Peyer's patch (tissue), 4 donors: ENCODE measurements at places on chromosomes 11 and 22.

DNA sequence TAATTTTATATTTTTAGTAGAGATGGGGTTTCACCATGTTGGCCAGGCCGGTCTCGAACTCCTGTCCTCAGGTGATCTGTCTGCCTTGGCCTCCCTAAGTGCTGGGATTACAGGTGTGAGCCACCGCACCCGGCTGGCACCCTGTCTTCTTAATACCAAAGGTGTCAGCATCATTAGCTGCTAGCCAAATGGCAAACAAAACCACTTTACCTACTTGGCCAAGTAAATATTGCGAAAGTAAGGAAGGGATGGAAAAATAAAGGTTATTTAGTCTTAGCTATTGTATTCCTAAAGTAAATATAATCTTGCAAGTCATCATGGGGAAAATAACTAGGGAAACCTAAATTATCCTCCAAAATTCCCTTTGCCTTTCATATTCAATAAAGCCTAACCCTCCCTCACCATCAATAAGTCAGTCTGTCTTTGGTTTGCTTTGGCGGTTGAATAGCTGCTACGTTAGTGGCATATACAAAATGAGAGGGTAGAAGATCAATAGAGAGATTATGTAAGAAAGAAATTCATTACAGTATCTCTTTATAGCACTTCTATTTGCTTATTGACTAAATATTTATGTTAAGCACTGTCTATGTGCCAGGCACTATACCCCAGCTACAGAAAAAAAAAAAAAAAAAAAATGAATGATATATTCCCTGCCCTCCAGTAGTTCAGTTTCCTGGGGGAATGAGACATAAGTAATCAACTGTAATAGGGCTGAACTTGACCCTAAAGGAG is 40.2 kb upstream of the CFAP300 start:
- no peak overlapping the region for H3K4me3 ChIP-seq
- H3K36me3 ChIP-seq: no peaks in the 10 kb centered on the region
- no peak for DNase-seq
- H3K27ac ChIP-seq: no peak overlapping the region
- H3K27me3 ChIP-seq: no peaks in the 10 kb centered on the region
- no peaks in the 10 kb centered on the region for H3K4me1 ChIP-seq

DNA sequence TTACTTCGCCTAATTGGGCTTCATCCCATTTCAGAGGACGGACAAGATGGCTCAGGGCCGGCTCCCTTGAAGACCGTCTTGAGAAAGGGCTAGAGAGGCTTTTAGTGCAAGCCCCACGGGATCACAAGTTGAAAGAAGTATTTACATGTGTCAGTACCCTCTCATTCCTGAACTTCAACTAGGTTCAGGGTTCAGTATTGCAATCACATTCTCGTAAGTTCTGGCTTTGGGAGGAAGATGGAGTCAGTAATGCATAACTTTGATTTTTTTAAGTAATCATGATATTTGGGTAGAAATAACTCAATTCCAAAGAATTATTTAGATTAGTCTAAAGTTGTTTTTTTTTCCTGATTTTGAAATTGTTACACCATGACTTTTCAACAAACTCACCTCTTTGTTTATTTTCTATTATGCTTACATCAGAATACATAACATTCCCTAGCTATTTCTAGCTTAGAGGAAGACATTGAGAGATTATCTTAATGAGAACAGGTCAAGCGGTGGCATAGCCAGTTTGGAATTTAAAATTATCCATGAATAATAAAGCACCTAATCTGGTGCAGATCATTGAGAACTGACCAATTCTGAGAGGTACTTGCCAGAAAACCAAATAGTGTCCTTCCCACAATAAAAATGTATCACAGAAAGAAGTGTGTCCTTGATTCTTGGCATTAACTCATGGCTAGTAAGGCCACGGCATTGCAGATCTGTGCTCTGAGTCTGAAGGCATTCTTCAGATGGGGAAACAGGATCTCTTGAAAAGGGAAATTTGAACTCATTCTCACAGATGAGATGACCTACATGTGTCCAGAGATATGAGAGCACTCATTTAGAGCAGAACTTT is 92.1 kb upstream of the BLID start:
- H3K27me3 ChIP-seq: no peaks in the 10 kb centered on the region
- H3K4me3 ChIP-seq: no peak overlapping the region
- H3K4me1 ChIP-seq: no peaks in the 10 kb centered on the region
- H3K27ac ChIP-seq: no peak overlapping the region
- no peaks in the 10 kb centered on the region for H3K36me3 ChIP-seq
- no peak for DNase-seq

DNA sequence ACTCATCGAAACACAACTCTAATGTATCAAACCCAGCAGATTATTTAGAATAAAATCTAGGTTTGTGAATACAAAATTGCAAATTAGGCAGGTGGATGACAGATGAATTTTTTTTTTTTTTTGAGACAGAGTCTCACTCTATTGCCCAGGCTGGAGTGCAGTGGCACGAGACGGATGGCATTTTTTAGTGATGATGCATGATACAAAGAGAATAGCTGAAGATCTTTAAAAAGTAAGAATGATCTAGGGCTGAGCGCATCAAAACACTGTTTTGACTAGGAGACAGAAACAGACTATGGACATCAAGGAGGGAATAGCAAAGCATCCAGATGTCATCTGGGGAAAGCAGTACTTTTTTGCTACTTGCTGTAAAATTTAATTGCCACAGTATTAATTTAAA is 63.8 kb downstream of the IMMP1L start:
- no peaks in the 10 kb centered on the region for H3K27me3 ChIP-seq
- H3K36me3 ChIP-seq: no peaks in the 10 kb centered on the region
- H3K4me1 ChIP-seq: no peaks in the 10 kb centered on the region
- no peak overlapping the region for H3K27ac ChIP-seq

DNA sequence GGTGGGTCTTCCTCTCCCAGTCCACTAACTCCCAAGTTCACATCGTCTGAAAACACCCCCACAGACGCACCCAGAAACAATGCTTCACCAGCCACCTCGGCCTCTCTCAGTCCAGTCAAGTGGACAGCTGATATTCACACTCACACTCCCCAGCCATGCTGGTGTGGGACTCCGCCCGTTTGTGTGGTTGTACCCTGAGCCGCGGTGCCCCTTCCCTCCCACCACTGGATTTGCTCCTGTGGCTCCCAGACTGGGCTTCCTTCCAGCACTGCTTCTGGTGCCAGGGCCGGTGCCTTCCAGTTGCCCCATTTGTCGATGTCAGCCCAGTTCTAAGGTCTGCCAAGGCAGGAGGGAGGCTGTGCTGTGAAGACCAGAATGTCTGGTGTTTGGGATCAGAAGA is 37.9 kb upstream of the PLET1 start:
- no peaks in the 10 kb centered on the region for H3K27me3 ChIP-seq
- no peak overlapping the region for H3K4me3 ChIP-seq
- H3K27ac ChIP-seq: no peak overlapping the region
- H3K36me3 ChIP-seq: no peaks in the 10 kb centered on the region

GRCh38 chr11:10379871-10380568 is 75.0 kb upstream of the AMPD3 start:
- no peak for DNase-seq
- H3K27me3 ChIP-seq: no peaks in the 10 kb centered on the region
- no peaks in the 10 kb centered on the region for H3K36me3 ChIP-seq
- no peak overlapping the region for H3K27ac ChIP-seq
- H3K4me1 ChIP-seq: no peaks in the 10 kb centered on the region
- H3K4me3 ChIP-seq: no peak overlapping the region

DNA sequence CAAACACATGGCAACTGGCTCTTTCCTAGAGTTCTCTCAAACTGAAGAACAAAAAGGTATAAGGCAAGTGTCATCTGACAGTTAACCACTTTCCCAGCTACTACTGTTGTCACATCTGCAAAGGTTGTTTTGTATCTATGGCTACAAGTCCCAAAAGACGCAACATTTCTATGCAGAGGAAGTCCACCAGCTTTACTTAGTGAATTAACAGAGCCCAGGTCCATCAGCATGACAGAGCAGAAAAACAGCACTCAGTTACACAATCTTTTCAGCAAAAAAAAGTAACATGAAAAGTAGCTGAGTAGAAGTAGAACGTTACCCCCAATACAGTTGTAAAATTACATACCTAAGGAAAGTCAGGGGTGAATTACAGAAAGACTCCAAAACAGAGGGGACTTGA is 12.1 kb downstream of the CPSF7 start:
- no peak overlapping the region for H3K27ac ChIP-seq
- H3K4me1 ChIP-seq: no peaks in the 10 kb centered on the region
- DNase-seq: no peak
- no peaks in the 10 kb centered on the region for H3K27me3 ChIP-seq
- H3K36me3 ChIP-seq: peaks cover 98% of the 10 kb centered on the region
- H3K4me3 ChIP-seq: no peak overlapping the region

- H3K27me3 ChIP-seq: no peaks in the 10 kb centered on the region
- DNase-seq: no peak
- H3K27ac ChIP-seq: no peak overlapping the region
- no peaks in the 10 kb centered on the region for H3K36me3 ChIP-seq
Measured at GRCh38 chr11:61536676-61537270, 28.2 kb downstream of the LRRC10B start.

DNA sequence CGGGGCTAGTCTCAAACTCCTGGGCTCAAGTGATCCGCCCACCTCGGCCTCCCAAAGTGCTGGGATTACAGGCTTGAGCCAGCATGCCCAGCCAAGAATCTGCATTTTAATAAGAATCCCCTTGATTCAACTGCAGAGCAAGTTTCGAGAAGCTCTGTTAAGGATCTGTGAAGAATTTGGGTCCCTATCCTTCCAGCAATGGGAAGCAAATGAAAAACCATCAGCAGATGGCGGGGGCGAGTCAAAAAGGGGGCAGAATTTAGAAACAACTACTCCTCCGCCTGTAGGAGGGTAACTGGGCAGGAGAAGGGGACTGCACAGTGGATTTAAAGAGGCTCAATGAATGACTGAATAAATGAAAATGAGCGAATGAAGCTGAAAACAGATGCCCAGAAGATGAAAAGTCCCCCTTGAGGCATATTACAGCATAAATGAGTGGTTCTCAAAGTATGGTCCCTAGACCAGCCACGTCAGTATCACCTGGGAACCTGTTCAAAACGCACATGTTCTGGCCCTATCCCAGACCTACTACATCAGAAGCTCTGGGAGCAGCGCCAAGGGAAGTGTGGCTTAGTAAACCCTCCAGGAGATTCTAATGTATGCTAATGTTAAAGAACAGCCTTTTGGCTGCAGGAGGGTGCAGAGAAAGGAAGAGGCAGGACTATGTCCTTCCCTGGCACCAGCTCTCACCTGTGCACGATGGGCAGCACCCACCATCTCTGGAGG is 15.0 kb downstream of the VWCE start:
- no peak for DNase-seq
- H3K4me1 ChIP-seq: no peaks in the 10 kb centered on the region
- no peak overlapping the region for H3K27ac ChIP-seq
- no peak overlapping the region for H3K4me3 ChIP-seq
- H3K36me3 ChIP-seq: no peaks in the 10 kb centered on the region
- H3K27me3 ChIP-seq: no peaks in the 10 kb centered on the region

- H3K27me3 ChIP-seq: no peaks in the 10 kb centered on the region
- DNase-seq: no peak
- H3K36me3 ChIP-seq: no peaks in the 10 kb centered on the region
- H3K27ac ChIP-seq: no peak overlapping the region
- H3K4me1 ChIP-seq: no peaks in the 10 kb centered on the region
Measured at GRCh38 chr22:47340851-47341436, 578.5 kb downstream of the TBC1D22A start.

DNA sequence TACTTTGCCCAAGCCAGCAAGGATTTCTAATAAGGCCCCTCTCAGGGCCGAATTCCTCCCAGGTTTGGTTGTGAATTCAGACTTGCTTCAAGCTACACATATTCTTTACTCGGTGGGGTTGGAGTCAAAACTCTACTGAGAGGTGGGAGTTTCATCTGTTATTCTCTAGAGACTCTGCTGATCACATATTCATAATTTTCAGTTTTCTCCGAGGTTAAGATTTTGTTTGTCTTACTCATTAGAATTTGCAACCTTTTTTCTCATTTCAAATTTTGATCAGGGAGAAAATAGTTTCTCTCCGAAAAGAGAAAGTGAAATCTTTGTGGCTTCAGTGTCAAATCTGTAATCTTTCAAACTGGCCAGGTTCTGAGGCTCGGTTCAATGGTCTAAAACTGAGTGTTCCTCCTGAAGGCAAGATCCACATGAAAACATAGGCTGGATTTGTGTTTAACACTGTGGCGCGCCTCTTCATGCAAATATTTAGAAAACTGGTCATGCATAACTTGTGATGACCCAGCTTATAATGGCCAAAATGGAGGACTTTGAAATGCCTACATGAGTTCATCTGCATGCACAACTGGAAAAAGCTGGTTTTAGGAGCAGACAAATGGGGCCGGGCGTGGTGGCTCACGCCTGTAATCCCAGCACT is 21.5 kb upstream of the GSTP1 start:
- H3K27me3 ChIP-seq: no peaks in the 10 kb centered on the region
- H3K36me3 ChIP-seq: no peaks in the 10 kb centered on the region
- no peaks in the 10 kb centered on the region for H3K4me1 ChIP-seq
- no peak overlapping the region for H3K27ac ChIP-seq

GRCh38 chr11:69210310-69211035 is 54.7 kb downstream of the SMIM38 start:
- no peak overlapping the region for H3K27ac ChIP-seq
- no peak overlapping the region for H3K4me3 ChIP-seq
- no peaks in the 10 kb centered on the region for H3K27me3 ChIP-seq
- no peaks in the 10 kb centered on the region for H3K4me1 ChIP-seq

- peak overlapping the region; percentile 5 for H3K27ac ChIP-seq
- H3K36me3 ChIP-seq: no peaks in the 10 kb centered on the region
- H3K4me1 ChIP-seq: no peaks in the 10 kb centered on the region
- H3K27me3 ChIP-seq: no peaks in the 10 kb centered on the region
- no peak overlapping the region for H3K4me3 ChIP-seq
Measured at GRCh38 chr11:12483604-12484003, 106.2 kb downstream of the PARVA start.

DNA sequence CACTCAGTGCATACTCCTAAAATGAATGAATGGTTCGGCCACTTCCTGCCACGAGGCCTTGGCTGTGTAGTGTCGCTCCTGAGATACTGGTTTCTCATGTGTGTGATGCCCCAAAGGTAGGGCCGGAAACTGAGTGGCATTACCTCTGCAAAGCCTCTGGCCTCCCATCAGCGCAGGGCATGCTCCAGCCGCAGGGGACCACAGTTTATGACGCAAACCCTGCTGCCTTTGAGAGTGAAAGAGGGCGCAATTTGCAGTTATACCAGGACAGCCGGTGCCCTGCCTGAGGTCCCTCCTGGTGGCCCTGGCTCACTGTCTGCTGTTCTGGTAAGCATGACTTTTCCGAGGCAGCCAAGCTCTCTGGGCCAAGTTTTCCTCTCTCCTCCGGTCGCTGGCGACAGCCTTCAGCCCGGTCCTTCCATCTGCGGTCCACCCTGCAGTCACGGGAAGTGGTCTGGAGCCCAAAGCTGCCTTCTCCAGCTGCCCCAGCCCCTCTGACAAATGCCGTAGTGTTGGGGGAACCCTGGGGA is 2.4 kb upstream of the FGF3 start:
- H3K36me3 ChIP-seq: no peaks in the 10 kb centered on the region
- no peak overlapping the region for H3K4me3 ChIP-seq
- DNase-seq: no peak
- H3K4me1 ChIP-seq: no peaks in the 10 kb centered on the region

DNA sequence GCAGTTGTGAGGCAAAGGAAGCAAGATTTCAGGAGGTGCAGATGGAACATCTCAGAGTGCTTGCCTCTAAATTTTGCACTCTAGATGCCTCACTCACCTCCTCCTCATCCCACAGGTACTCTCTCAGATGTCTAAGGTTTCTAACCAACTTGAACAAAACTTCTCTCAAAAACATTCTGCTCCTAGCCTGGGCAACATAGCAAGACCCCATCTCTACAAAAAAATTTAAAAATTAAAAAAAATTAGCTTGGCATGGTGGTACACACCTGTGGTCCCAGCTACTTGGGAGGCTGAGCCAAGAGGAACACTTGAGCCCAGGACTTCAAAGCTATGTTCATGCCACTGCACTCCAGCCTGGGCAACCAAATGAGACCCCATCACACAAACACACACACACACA is 4.2 kb downstream of the ZNF280A start:
- no peak for DNase-seq
- H3K27me3 ChIP-seq: no peaks in the 10 kb centered on the region
- no peak overlapping the region for H3K4me3 ChIP-seq
- no peak overlapping the region for H3K27ac ChIP-seq
